Fibroblast of skin of right quadriceps (primary cell): ENCODE measurements at places on chromosomes 7 and 10.

DNA sequence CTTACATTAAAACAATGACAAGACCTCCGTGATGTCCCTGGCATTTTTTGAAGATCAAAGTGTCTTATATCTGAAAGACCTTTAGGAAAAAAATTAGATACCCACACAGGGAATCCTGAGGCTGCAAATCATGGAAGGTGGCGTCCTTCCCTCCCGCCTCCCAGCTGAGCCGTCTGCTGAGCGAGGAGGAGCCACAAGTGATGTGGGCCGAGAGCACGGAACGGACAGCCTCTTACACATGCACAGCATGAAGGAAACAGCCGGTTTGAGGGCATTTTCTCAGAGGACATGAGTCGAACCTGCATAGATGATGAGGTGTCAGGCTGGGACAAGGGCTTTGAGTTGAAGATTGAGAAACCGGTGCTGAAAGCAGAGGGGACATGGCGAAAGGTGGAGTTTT is 163.3 kb downstream of the ADARB2 start:
- DNase-seq = no peak

DNA sequence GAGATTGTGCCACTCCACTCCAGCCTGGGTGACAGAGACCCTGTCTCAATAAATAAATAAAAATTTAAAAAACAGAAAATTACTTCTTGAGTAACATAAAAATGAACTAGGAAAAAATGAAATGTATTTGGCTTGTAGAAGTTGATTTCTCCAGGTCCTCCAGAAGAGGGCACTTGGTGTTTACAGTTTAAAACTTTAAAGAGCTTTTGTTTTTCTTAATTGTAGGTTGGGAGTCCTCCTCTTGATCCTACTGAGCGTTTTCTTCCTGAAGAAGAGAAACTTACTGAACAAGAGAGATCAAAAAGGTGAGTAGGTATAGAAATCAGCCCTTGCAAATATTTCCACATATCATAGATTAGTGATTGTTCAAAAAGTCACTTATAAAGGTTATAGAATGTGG is 16.2 kb downstream of the KIFBP start:
- DNase-seq = peak; percentile 38

- DNase-seq = peak; percentile 34
Measured at GRCh38 chr10:18008986-18009385, 57.3 kb downstream of the SLC39A12 start.

- DNase-seq = no peak
Measured at GRCh38 chr7:1539181-1539881, 8.8 kb downstream of the MAFK start.

DNA sequence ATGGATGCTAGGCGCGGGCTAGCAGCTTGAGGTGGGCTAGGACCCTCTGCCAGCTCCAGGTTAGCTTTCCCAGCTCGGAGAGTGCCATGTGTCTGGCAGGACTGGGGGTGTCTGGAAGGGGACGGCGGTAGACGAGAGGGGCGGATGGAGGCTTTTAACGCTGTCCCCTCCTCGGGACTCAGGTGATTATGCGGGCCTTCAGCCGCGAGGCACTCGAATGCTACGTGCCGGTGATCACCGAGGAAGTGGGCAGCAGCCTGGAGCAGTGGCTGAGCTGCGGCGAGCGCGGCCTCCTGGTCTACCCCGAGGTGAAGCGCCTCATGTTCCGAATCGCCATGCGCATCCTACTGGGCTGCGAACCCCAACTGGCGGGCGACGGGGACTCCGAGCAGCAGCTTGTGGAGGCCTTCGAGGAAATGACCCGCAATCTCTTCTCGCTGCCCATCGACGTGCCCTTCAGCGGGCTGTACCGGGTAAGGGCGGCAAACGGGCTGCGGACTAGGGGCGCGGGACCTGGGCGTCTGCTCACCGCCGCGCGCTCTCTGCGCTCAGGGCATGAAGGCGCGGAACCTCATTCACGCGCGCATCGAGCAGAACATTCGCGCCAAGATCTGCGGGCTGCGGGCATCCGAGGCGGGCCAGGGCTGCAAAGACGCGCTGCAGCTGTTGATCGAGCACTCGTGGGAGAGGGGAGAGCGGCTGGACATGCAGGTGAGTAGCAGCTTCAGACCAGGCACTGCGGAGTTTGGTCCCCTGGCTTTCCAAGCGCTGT is 1.1 kb downstream of the CYP26A1 start:
- no peak for DNase-seq

GRCh38 chr7:23863209-23863787 is 153.3 kb downstream of the STK31 start:
- DNase-seq = peak; percentile 48

DNA sequence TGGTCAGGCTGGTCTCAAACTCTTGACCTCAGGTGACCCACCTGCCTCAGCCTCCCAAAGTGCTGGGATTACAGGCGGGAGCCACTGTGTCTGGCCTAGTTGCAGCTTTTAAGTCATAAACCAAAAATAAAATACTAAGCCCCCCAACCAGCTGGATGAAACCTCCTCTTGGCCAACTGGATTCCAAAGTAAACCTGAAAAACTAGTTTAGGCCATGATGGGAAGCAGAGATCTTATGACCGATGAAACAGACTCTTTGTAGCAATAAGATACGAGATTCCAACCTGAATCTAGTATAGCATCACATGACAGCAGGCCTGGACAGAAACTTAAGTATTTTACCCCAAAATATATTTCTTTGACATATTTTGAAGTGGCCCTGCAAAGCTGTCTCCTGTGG is 9.1 kb upstream of the MCM10 start:
- no peak for DNase-seq

- peak; percentile 5 for DNase-seq
Measured at GRCh38 chr7:94511718-94512117, 2.1 kb downstream of the CASD1 start.
